H1 (cell line): ENCODE measurements at places on chromosomes 3 and 15. TPM values are rescaled to one million over a fixed set of nuclear protein-coding genes. Genes with fewer than 3 reads are reported as not detected.

TM4SF4 gene
- not detected in 2 replicates for total RNA-seq

GRCh38 chr15:90266061-90266431 lies 574 bp downstream of the NGRN start:
- H3K27ac ChIP-seq = peak overlapping the region; percentile 88
- H3K27me3 ChIP-seq = no peaks in the 10 kb centered on the region
- peaks cover 15% of the 10 kb centered on the region for H3K4me1 ChIP-seq
- H3K4me3 ChIP-seq = peak overlapping the region; percentile 76
- no peak for DNase-seq
- H3K36me3 ChIP-seq = no peaks in the 10 kb centered on the region; the same call in 1 of the 2 replicates

SLC27A2 gene
- 5.8 TPM in 2 replicates for total RNA-seq

DNA sequence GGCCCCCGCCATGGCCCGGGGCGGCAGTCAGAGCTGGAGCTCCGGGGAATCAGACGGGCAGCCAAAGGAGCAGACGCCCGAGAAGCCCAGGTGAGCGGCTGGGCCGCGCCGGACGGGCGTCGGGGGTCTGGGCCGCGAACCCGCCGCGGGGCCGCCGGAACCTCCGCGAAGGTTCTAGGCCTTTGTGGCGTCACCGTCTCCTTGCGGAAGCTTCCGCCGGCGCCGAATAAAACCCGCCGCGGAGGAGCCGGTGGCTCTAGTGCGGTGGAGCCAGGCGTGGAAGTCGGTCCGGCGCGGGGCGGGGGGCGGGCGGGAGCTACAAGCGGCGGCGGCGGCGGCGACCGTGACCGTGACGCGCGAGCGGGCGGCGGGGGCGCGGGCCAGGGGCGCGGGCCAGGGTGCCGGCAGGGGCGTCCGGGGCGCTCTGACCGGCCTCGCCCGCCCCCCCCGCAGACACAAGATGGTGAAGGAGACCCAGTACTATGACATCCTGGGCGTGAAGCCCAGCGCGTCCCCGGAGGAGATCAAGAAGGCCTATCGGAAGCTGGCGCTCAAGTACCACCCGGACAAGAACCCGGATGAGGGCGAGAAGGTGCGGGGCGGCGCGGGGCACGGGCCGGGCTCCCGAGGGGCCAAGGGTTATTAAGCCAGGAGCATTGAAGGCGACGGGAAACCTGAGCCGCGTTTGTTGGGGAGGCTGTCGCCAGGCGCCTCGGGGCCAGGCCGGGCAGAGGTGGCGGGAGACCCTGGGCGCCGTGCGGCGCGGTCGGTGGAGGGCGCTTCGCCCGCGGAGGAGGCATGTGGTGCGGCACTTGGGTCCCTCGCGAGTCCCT lies at the start of gene DNAJA4:
Gene DNAJA4 (plus strand): TSS at position 259 of the 833 bp plus-strand sequence. CDS start 202 bp downstream, at position 461.
- H3K27me3 ChIP-seq = peaks cover 19% of the 10 kb centered on the region; the same call in 1 of the 2 replicates
- DNase-seq = peak; percentile 68
- H3K4me3 ChIP-seq = peak within 1 kb of the TSS; percentile 32
- H3K27ac ChIP-seq = no peak within 1 kb of the TSS
- H3K4me1 ChIP-seq = 0 out of 2 replicates have a peak, but pooled peaks cover 3% of the 10 kb centered on the region
- no peaks in the 10 kb centered on the region for H3K36me3 ChIP-seq

GRCh38 chr15:98782801-98783200 lies 134.5 kb downstream of the IGF1R start:
- no peaks in the 10 kb centered on the region for H3K27me3 ChIP-seq
- DNase-seq = no peak
- no peak overlapping the region for H3K4me3 ChIP-seq
- H3K4me1 ChIP-seq = peaks cover 13% of the 10 kb centered on the region
- H3K27ac ChIP-seq = no peak overlapping the region

MASP1 gene
- total RNA-seq = 2.7 and 3.2 TPM in 2 replicates

GRCh38 chr15:97168704-97169475 lies 791.6 kb upstream of the ARRDC4 start:
- no peak for DNase-seq
- 0 out of 2 replicates have a peak, but pooled peaks cover 2% of the 10 kb centered on the region for H3K4me1 ChIP-seq
- no peaks in the 10 kb centered on the region for H3K27me3 ChIP-seq
- no peak overlapping the region for H3K4me3 ChIP-seq
